SW480 (cell line): ENCODE measurements at places on chromosomes 6 and 20.

GRCh38 chr6:16064671-16065072 lies 64.2 kb upstream of the MYLIP start:
- DNase-seq, result no peak

DNA sequence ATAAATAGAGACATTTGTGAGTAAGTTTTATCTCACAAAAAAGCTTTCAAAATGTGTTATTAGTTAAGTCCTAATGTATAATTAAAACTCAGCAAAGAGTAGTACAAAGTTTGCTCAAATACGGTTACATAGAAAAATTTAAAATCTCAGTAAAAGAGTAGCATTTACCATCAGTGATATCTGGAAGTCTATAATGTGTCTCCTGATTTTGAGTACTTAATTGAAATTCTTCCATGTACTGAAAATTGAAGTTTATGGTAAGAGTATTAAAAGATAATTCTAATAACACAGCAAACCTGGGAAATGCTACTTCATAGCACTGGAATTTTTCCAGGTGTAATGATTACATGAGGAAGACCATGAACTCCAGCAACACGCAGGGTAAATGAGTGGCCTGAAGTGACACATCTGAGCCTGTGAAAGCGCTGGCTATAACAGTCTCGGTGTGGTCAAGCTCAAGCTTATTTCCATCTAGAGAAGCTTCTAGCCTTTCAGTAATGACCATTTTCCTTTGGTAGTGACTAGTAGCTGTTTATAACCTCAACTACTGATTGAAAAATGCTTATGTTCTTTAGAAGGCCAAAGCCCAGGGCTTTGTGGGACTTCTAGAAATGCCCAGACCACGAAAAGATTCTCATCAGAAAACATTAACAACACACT lies 203.2 kb downstream of the ISM1 start:
- no peak for DNase-seq

DNA sequence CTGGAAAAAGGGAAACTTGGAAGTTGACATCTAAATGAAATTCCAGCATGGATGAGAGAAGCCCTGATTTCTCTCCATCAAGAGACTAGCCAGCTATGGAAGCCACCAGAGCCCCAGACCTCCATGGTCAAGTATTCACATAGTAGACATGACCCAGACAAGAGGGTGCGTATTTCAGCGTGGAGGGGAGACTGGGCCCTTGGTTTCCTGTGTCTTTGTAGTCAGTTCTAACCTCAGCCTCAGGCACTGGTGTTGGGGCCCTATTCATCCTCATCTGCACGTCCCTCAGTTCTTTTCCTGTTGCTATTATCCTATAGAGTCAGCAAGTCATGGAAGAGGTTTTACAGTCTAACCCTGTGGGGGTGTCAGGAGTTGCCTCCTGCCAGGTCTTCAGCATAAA lies 12.5 kb downstream of the GNL1 start:
- DNase-seq, result no peak

DNA sequence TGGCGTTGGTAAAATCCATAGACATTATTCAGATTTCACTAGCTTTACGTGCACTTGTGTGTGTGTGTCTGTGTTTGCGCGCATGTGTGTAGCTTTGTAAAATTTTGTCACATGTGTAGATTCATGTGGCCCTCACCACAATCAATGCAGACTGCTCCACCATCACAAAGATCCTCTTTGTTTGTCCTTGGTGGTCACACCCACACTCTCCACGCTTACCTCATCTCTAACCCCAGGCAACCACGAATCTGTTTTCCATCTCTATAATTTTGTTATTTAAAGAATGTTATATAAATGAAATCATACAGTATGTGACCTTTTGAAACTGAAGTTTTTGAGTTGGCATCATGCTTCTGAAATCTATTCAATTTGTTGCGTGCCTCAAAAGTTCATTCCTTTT lies 58.5 kb downstream of the GRM1 start:
- peak; percentile 4 for DNase-seq

DNA sequence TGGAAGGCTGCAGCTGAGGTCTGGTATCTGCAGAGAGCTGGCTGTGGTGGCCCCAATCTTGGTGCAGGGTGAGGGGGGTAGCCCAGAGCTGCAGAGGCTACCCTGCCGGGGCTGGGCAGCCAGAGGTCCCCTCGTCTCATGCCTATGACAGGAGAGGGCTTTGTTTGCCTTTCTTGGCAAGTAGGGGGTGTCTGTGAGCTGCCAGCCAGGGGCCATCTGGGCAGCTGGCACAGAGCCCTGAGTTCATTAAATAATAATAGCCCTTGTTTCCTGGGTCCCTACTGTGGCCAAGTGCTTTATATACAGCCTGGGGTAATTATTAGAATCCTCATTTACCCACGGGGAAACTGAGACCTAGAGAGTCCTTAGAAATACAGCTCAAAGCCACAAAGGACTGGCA lies 66.6 kb downstream of the EZR start:
- DNase-seq, result no peak

DNA sequence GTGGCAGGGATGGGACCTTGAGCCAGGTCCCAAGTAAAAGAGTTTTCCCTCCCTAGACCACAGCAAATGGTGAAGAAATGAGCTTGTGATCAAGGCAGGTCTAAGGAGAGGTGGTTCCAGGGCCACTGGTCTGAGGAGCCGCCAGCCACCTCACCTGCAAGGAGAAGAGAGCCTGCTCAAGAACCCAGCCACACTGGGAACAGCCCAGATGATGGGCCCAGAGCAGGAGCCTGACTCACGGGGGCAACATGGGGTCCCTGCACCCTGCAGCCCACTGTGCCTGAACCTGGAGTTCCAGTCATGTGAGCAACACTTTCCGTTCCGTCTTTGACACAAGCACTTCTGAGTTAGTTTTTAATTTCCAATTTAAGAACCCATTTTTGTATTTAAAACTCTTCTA lies 204.5 kb upstream of the CDH4 start:
- DNase-seq, result no peak

DNA sequence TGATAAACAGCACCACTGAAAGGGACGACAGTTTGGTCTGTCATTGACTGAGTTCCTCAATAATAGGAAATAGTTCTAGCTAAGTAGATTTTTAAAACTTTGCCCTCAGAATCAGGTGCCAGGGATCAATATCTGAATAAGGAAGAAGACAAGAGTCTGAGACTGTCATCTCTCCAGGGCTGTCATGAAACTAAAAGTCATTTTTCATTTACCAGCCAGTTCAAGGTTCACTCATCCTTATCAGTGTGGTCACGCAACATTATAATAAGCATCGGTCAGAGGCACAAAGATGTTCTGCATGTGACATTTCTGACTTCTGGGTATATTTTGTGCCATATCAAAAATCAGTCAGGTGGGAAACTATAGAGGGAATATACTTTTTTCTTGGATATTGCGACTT lies 52.5 kb upstream of the E2F3 start:
- DNase-seq, result no peak

DNA sequence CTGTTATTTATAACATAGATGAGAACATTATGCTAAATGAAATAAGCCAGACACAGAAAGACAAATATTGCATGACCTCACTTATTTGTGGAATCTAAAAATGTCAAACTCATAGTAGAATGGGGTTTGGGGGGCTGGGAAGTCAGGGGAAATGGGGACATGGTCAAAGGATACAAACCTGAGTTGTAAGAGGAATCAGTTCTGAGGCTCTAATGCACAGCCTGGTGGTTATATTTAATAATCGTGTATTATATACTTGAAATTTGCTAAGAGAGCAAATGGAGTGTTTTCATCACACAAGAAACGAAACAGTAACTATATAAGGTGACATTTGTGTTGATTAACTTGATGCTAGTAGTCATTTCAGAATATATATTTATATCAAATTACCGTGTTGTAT lies 40.8 kb upstream of the GFOD1 start:
- no peak for DNase-seq

DNA sequence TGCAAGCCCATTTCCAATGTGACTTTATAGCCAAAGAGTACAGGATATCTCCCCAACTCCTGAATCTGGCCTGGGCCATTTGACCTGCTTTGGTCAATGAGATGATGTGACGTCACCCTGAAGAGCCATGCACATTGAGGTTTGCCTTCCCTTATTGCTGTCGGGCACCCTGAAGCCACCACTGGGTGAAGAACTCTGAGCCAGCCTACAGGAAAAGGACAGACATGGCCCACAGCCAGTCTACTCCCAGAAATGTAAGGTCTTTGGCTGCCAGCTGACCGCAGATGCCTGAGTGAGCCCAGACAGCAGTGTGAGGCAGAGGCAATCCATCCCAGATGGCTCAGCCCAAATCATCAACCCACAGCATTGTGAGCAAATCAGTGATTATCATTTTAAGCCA lies 3.7 kb upstream of the SYNDIG1 start:
- DNase-seq, result no peak
